ENCODE measurements at places on chromosomes 16 and 17.

- H3K27me3 ChIP-seq, result no peaks in the 10 kb centered on the region
- DNase-seq, result no peak
- no peak overlapping the region for H3K4me3 ChIP-seq
- no peak overlapping the region for H3K27ac ChIP-seq
- no peaks in the 10 kb centered on the region for H3K36me3 ChIP-seq
Measured at GRCh38 chr17:62600805-62601204, 26.7 kb upstream of the MRC2 start.

GRCh38 chr17:75624714-75625345 lies 8.4 kb upstream of the SMIM5 start:
- H3K27ac ChIP-seq, result no peak overlapping the region
- no peak overlapping the region for H3K4me3 ChIP-seq
- no peak for DNase-seq
- peaks cover 30% of the 10 kb centered on the region for H3K36me3 ChIP-seq
- no peaks in the 10 kb centered on the region for H3K27me3 ChIP-seq
- no peaks in the 10 kb centered on the region for H3K4me1 ChIP-seq

DNA sequence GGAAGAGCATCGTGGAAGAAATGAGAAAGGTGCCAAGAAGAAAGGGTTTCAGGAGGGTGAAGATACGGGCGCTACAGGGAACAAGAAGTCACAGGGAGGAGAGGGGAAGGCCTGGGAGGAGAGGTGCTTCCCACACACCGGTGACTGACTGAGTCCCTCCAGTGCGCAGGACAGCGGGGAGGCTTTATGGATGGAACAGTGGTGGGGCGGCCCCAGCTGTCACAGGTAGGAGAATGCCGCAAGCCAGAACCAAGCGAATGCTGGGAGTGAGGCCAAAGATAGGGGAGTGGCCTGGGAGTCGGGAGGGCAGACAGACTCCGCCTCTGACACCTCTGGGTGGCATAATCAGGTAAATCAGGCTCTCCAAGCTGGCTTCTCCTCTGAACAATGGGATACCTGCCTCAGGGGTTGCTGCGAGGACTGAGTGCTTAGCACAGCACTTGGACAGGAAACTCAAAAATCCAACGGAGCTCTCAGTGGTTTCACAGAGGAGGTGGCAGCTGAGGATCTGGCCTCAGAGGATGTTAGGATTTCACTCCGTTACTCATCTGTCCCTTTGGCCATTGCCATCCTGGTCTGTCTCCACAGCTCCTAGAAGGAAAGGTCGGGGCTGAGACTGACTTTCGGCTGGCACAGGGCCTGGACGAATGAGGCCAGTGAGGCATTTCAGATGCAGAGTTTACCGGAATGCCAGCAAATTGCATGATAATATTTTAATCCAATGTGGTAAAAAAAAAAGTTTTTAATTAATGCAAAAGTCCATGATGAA lies 717 bp upstream of the CNP start:
- no peak for DNase-seq
- H3K27me3 ChIP-seq, result no peaks in the 10 kb centered on the region
- H3K4me1 ChIP-seq, result peaks cover 52% of the 10 kb centered on the region
- peak overlapping the region; percentile 75 for H3K4me3 ChIP-seq
- peaks cover 22% of the 10 kb centered on the region for H3K36me3 ChIP-seq

- no peak overlapping the region for H3K4me3 ChIP-seq
- H3K27me3 ChIP-seq, result no peaks in the 10 kb centered on the region
- no peak for DNase-seq
- H3K4me1 ChIP-seq, result peaks cover 9% of the 10 kb centered on the region
Measured at GRCh38 chr17:50584116-50584515, 23.6 kb downstream of the CACNA1G start.

GRCh38 chr16:65945493-65945892 lies 421.0 kb upstream of the CDH5 start:
- no peaks in the 10 kb centered on the region for H3K4me1 ChIP-seq
- H3K27me3 ChIP-seq, result no peaks in the 10 kb centered on the region
- no peak for DNase-seq
- H3K4me3 ChIP-seq, result no peak overlapping the region

- no peaks in the 10 kb centered on the region for H3K27me3 ChIP-seq
- H3K4me1 ChIP-seq, result no peaks in the 10 kb centered on the region
- no peaks in the 10 kb centered on the region for H3K36me3 ChIP-seq
- no peak overlapping the region for H3K4me3 ChIP-seq
Measured at GRCh38 chr16:31271621-31272190, 11.9 kb downstream of the ITGAM start.

DNA sequence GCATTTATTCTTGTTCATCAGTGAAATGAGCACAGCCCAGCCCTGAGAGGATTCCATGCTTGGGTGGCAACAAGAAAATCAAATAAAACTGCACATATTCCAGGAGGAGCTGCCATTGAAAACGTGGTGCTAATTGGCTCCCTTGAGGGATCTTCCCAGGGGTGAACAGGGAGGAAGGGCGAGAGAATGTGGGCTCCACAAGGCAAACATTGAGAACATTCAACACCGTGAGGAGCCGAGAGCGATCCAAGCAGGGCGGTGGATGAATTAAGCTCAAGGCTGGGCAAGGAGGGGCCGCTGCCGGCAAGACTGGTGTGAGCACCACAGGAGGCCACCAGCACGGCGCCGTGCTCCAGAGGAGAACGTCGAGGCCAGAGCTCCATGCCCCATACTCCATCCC lies 166.9 kb downstream of the C16orf95 start:
- H3K27ac ChIP-seq, result no peak overlapping the region
- no peaks in the 10 kb centered on the region for H3K36me3 ChIP-seq
- no peak for DNase-seq
- no peaks in the 10 kb centered on the region for H3K4me1 ChIP-seq
- no peak overlapping the region for H3K4me3 ChIP-seq
- no peaks in the 10 kb centered on the region for H3K27me3 ChIP-seq

DNA sequence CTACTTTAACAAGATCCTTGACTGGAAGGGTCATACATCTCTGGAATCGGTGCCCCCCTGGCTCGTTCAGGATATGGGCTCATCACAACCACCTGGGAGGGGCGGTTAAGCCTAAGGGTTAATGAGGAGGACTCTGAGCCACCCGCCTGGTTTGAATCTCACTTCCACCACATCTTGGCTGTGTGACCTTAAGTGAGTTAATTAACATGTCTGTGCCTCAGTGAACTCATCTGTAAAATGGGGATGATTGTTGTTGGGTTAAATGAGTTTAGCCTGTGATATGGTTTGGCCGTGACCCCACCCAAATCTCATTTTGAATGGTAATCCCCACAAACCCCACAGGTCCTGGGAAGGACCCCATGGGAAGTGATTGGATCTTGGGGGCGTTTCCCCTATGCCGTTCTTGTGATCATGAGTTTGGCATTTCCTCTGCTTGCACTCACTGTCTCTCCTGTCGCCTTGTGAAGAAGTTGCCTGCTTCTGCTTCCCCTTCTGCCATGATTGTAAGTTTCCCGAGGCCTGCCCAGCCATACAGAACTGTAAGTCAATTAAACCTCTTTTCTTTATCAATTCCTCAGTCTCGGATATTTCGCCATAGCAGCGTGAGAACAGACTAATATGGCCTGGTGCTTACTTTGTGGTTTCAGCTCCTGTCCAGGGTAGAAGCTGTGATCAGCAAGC lies 214.0 kb upstream of the CIBAR2 start:
- H3K4me3 ChIP-seq, result no peak overlapping the region
- no peak for DNase-seq
- no peaks in the 10 kb centered on the region for H3K27me3 ChIP-seq
- peaks cover 49% of the 10 kb centered on the region for H3K4me1 ChIP-seq

- H3K27ac ChIP-seq, result peak overlapping the region; percentile 66
- no peaks in the 10 kb centered on the region for H3K27me3 ChIP-seq
- no peak for DNase-seq
- H3K4me3 ChIP-seq, result peak overlapping the region; percentile 54
Measured at GRCh38 chr16:138049-138417, 440 bp downstream of the NPRL3 start.

- H3K4me3 ChIP-seq, result no peak overlapping the region
- no peaks in the 10 kb centered on the region for H3K36me3 ChIP-seq
- H3K27me3 ChIP-seq, result no peaks in the 10 kb centered on the region
- no peaks in the 10 kb centered on the region for H3K4me1 ChIP-seq
- H3K27ac ChIP-seq, result no peak overlapping the region
Measured at GRCh38 chr16:82675300-82675699, 48.5 kb downstream of the CDH13 start.

- DNase-seq, result no peak
- H3K36me3 ChIP-seq, result no peaks in the 10 kb centered on the region
- peak overlapping the region; percentile 51 for H3K27ac ChIP-seq
- peak overlapping the region; percentile 22 for H3K4me3 ChIP-seq
Measured at GRCh38 chr16:1182950-1183907, 30.3 kb downstream of the CACNA1H start.

- H3K27ac ChIP-seq, result peak overlapping the region; percentile 91
- H3K4me3 ChIP-seq, result peak overlapping the region; percentile 92
- peaks cover 93% of the 10 kb centered on the region for H3K4me1 ChIP-seq
- H3K36me3 ChIP-seq, result no peaks in the 10 kb centered on the region
- H3K27me3 ChIP-seq, result no peaks in the 10 kb centered on the region
Measured at GRCh38 chr16:4373909-4374742, 2.5 kb downstream of the VASN start.

DNA sequence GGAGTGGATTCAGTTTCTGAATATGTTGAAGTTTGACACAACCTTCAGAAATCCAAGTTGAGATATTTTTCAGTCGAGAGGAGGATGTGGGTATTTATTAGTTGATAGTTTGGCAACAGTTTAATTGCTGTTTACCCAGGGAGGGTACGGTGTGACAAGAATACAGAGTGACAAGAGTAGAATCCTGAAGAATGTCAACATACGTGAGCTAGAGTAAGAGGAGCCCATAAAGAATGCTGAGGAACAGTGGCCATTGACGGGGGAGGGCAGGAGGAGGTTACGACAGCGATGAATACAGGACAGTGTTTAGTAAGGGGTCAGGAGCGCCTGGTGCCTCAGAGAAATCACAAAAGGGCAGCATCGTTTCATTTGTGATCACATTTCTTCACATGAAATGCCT lies 76.5 kb downstream of the AATF start:
- no peak overlapping the region for H3K4me3 ChIP-seq
- H3K36me3 ChIP-seq, result no peaks in the 10 kb centered on the region
- no peak overlapping the region for H3K27ac ChIP-seq
- H3K27me3 ChIP-seq, result no peaks in the 10 kb centered on the region
- no peak for DNase-seq
- no peaks in the 10 kb centered on the region for H3K4me1 ChIP-seq

DNA sequence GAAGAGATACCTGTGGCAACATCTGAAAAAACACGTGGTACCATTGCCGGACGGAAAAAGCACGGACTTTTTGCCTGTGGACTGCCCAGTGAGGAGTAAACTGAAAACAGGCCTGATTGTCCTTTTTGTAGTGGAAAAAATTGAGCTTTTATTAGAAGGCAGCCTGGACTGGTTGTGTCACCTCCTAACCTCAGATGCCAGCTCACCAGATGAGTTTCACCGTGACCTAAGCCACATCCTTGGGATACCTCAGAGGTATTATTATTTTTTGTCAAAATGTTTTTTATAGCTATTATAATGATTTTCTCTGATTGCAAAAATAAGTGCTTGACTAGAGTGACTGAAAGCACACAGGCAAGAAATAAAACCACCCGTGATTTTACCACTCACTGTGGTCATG lies 34.9 kb downstream of the RNF213 start:
- no peak overlapping the region for H3K27ac ChIP-seq
- no peak for DNase-seq
- H3K4me1 ChIP-seq, result no peaks in the 10 kb centered on the region
- no peaks in the 10 kb centered on the region for H3K27me3 ChIP-seq
- peaks cover 90% of the 10 kb centered on the region for H3K36me3 ChIP-seq
- H3K4me3 ChIP-seq, result no peak overlapping the region

DNA sequence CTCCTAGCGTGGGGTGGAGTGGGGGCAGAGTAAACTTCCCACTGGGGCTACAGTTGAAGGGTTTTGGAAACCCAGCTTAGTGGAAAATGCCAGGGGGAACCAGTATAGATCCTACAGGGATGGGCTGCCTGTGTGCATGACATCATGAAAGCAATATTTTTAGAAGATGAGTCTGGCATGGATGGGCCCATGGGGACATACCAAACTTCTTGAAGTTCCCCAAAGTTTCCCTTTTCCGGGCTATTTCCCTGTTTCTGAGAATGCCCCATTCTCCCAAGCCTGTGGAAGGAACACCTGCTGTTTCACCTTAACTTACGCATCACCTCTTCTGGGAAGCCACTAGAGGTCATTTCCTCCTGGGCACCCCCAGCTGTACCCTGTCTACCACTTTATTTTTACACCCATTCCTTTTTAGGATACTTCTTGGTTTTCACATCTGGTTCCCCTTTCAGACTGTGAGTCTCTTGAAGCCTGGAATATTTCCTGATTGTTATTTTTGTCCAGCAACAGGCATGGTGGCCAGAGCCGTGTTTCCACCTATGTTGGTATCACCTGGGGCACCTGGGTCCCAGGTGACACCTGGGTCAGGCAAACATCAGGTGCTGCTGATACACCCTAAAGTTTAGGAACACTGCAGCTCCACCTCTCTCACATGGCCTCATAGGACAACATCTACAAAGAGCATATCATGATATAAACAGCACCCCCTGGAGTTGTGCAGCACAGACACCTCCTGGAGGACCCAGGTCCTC lies 9.8 kb downstream of the SOCS3 start:
- no peaks in the 10 kb centered on the region for H3K27me3 ChIP-seq
- H3K27ac ChIP-seq, result no peak overlapping the region
- DNase-seq, result no peak
- H3K4me3 ChIP-seq, result no peak overlapping the region
- peaks cover 40% of the 10 kb centered on the region for H3K4me1 ChIP-seq

GRCh38 chr16:46690281-46691178 lies 1.1 kb downstream of the ORC6 start:
- H3K27ac ChIP-seq, result no peak overlapping the region
- H3K27me3 ChIP-seq, result no peaks in the 10 kb centered on the region
- no peak for DNase-seq
- peaks cover 42% of the 10 kb centered on the region for H3K4me1 ChIP-seq

DNA sequence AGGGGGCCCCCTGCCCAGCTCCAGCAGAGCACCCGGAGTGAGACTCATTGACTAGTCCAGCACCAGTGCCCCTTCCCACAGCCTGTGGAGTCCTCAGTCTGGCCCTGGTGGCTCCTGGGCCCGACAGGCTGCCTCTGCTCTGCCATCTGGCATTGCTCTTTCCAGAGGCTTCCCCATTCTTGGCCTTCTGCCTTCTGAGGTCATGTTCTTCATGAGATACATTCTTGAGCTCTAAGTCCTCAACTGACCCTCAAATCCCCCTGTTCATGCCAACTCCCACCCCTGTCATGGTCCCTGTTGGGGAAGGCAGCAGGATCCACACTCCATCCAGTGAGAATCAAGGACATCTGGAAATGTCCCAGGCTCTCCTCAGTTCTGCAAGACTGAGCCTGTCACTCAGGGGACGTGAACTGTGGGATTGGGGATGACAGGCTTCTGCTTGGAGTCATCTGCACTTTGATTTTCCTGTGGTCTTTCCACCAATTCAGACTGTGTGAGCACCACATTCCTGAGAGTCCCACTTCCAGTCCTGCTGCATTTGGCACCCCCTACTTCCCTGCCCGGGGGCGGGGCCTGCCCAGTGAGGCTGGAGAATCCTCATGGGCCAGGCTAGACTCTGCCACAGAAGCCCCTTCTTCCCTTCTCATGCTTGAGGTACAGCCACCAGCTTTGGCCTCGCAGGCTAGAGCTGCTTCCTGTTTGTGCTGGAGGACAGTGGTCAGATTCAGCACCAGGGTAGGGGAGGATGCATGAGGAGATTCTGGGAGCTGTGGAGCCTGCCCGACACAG lies 2.7 kb downstream of the TRPV2 start:
- no peak for DNase-seq
- peak overlapping the region; percentile 91 for H3K27ac ChIP-seq
- H3K36me3 ChIP-seq, result no peaks in the 10 kb centered on the region
- H3K4me3 ChIP-seq, result no peak overlapping the region

GRCh38 chr16:73529303-73530012 lies 481.5 kb upstream of the ZFHX3 start:
- DNase-seq, result no peak
- no peak overlapping the region for H3K27ac ChIP-seq
- no peaks in the 10 kb centered on the region for H3K27me3 ChIP-seq
- no peaks in the 10 kb centered on the region for H3K36me3 ChIP-seq
- no peak overlapping the region for H3K4me3 ChIP-seq
